WTC11 (cell line): ENCODE measurements at places on chromosomes 2 and 18.

GRCh38 chr2:85257970-85258605 lies 69.7 kb downstream of the TGOLN2 start:
- H3K4me1 ChIP-seq, result peaks cover 85% of the 10 kb centered on the region
- H3K27me3 ChIP-seq, result no peaks in the 10 kb centered on the region
- peak overlapping the region; percentile 49 for H3K4me3 ChIP-seq
- H3K27ac ChIP-seq, result peak overlapping the region; percentile 97

- H3K36me3 ChIP-seq, result no peaks in the 10 kb centered on the region
- no peaks in the 10 kb centered on the region for H3K27me3 ChIP-seq
- H3K4me3 ChIP-seq, result no peak overlapping the region
- H3K27ac ChIP-seq, result no peak overlapping the region
- DNase-seq, result no peak
Measured at GRCh38 chr2:147425437-147426029, 419.3 kb upstream of the ACVR2A start.

DNA sequence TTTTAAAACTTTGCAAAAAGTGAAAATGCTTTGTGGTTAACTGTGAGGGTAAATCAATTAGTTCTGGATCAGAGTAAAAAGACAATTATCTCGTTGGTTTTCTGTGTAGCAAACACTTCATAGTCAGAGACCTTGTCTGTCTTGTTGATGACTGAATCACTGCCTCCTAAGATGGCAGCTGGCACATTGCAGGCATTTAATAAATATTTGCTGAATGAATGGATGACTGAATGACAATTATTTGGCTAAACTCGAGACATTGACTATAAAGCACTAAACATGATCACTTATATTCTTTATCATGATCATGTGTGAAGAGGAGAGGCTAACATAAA lies 96.2 kb downstream of the MAIP1 start:
- H3K27ac ChIP-seq, result no peak overlapping the region
- H3K27me3 ChIP-seq, result no peaks in the 10 kb centered on the region
- H3K4me1 ChIP-seq, result peaks cover 18% of the 10 kb centered on the region
- H3K4me3 ChIP-seq, result no peak overlapping the region

- no peak overlapping the region for H3K27ac ChIP-seq
- no peak overlapping the region for H3K4me3 ChIP-seq
- H3K4me1 ChIP-seq, result peaks cover 10% of the 10 kb centered on the region
- no peak for DNase-seq
Measured at GRCh38 chr2:66555091-66555490, 120.2 kb downstream of the MEIS1 start.

GRCh38 chr18:54296062-54296461 lies 26.7 kb downstream of the POLI start:
- no peaks in the 10 kb centered on the region for H3K4me1 ChIP-seq
- DNase-seq, result no peak
- H3K4me3 ChIP-seq, result no peak overlapping the region

GRCh38 chr2:111626865-111627163 lies 257.2 kb downstream of the ANAPC1 start:
- no peak overlapping the region for H3K4me3 ChIP-seq
- peaks cover 21% of the 10 kb centered on the region for H3K36me3 ChIP-seq
- no peaks in the 10 kb centered on the region for H3K4me1 ChIP-seq
- no peak for DNase-seq

GRCh38 chr2:190804182-190804795 lies 76.3 kb upstream of the GLS start:
- no peak for DNase-seq
- no peak overlapping the region for H3K27ac ChIP-seq
- H3K27me3 ChIP-seq, result no peaks in the 10 kb centered on the region
- peaks cover 37% of the 10 kb centered on the region for H3K4me1 ChIP-seq
- H3K4me3 ChIP-seq, result no peak overlapping the region

DNA sequence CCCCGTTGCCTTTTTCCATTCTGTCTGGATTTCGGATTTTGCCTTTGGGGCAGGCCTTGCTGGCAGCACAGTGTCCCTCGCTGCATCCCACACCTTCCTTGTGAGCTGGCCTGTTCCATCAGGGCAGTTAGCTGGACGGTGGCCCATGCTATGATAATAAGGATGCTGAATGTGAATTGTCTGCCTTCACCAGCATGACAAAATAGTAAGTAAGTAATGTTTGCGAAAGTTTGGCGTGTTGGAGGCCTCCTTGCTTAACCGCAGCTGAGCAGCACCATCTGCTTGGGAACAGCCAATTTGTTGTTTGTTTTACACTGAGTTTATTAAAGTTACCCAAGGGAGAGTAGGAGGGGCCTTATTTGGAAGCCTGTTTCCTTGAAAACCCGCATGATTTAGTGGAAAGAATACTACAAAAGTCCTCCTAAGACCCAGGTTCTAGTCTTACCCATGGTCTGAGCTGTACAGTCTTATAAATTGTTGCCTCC lies 469.7 kb upstream of the FANCL start:
- no peaks in the 10 kb centered on the region for H3K27me3 ChIP-seq
- peaks cover 4% of the 10 kb centered on the region for H3K4me1 ChIP-seq
- no peak overlapping the region for H3K27ac ChIP-seq
- H3K4me3 ChIP-seq, result no peak overlapping the region
- H3K36me3 ChIP-seq, result no peaks in the 10 kb centered on the region

DNA sequence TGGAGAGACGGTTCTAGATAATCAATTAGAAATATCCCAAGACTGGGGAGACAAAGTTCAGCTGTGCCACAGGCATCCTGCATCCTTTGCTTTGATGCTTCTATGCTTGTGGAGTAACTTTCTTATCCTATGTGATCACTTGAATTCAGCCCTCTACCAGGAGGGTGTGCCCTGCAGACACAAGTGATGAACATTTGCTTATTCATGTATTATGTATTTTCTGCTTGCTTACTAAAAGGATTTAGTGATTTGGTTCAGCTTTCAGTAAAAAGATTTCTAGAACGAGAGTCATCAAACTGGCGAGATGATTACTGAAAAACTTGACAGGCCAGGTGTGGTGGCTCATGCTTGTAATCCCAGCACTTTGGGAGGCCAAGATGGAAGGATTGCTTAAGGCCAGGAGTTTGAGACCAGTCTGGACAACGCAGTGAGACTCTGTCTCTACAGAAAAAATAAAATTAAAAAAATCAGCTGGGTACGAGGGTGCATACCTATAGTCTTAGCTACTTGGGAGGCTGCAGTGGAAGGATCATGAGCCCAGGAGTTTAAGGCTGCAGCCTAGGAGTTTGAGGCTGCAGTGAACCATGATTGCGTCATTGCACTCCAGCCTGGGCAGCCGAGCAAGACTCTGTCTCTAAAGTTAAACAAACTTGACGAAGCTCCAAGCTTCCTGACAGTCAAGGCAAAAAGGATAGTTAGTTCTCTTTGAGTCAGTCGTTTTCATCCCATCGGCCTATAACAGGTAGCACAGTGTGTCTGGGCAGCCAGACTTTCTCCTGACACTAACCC lies 13.3 kb downstream of the HK2 start:
- no peak for DNase-seq
- no peaks in the 10 kb centered on the region; the same call in 1 of the 2 replicates for H3K36me3 ChIP-seq
- H3K27me3 ChIP-seq, result no peaks in the 10 kb centered on the region
- no peak overlapping the region for H3K4me3 ChIP-seq

DNA sequence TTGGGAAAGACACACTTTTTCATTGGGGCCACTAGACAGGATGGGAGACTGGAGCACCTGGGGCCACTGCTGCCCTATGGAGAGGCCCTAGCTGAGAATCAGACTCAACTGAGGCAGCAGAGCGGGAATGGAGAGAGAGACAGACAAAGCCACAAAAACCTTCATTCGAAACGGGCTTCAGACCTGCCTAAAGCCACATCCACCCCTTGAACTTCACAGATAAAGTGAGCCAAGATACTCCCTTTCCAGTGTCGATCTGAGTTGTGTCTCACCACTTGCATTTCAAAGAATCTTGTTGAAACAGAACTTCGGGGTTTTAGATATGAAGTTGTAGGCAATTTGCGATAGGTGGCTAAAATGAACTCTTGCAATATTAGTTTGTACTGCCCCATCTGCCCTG lies 11.3 kb upstream of the LDLRAD4 start:
- H3K36me3 ChIP-seq, result no peaks in the 10 kb centered on the region
- no peak for DNase-seq
- H3K27me3 ChIP-seq, result no peaks in the 10 kb centered on the region; the same call in 1 of the 2 replicates
- no peak overlapping the region for H3K27ac ChIP-seq

GRCh38 chr2:219207884-219208740 lies 1.5 kb downstream of the ZFAND2B start:
- peaks cover 11% of the 10 kb centered on the region for H3K27me3 ChIP-seq
- H3K4me1 ChIP-seq, result peaks cover 6% of the 10 kb centered on the region
- H3K4me3 ChIP-seq, result peak overlapping the region; percentile 74
- no peak for DNase-seq

DNA sequence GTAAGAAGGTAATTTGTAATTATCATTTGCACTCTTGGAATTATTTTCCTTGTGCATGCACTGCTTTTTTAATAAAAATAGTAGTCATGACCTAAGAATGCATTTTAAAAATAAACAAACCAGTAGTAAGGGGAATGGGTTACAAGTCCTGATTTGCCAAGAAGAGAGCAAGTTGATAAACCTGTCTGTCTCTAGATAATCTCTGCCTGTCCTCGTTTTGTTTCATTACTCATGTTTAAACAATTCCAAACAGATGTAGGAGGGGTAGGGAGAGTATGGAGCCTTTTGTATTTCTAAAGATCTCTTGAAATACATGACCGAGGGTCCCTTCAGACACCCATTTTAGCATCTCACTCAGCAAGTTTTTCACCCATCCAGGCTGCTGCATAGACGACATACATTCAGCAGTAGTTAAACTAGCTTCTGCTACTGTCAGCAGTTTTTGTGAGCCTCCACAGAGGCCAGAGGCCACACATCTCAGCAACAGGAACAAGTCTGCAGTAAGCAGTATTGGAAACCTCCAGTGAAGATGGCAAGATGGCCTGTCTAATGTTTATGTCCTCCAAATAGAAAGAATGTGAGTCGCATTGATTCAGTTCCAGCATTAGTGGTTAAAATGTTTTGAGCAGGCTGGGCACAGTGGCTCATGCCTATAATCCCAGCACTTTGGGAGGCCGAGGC lies 2.3 kb upstream of the EXOC6B start:
- peaks cover 3% of the 10 kb centered on the region; the same call in 1 of the 2 replicates for H3K27me3 ChIP-seq
- no peak for DNase-seq
- H3K27ac ChIP-seq, result no peak overlapping the region
- H3K36me3 ChIP-seq, result no peaks in the 10 kb centered on the region
- H3K4me1 ChIP-seq, result peaks cover 14% of the 10 kb centered on the region

- H3K36me3 ChIP-seq, result peaks cover 2% of the 10 kb centered on the region; the same call in 1 of the 2 replicates
- peaks cover 59% of the 10 kb centered on the region for H3K4me1 ChIP-seq
- DNase-seq, result no peak
- no peak overlapping the region for H3K27ac ChIP-seq
Measured at GRCh38 chr18:4333043-4333442, 122.1 kb downstream of the DLGAP1 start.

GRCh38 chr2:10960606-10961489 lies 49.1 kb downstream of the KCNF1 start:
- no peaks in the 10 kb centered on the region for H3K36me3 ChIP-seq
- DNase-seq, result no peak
- H3K27ac ChIP-seq, result no peak overlapping the region
- H3K4me1 ChIP-seq, result peaks cover 24% of the 10 kb centered on the region

DNA sequence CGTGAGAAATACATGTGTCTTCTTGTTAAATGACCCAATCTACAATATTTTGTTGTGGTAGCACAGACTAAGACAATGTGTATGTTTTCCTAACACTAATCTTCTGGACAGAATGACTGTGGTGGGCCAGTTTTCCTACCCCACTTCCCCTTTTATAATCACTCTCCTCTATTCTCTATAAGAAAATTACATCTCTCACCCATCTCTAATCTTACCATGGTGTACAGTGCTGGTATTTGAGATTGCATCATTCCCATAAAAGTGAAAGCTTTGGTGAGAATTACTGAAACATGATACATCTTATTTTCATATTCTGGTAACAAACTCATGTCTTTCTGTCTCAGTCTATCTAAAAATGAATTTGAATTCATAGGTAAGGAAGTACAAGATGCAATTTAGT lies 40.5 kb downstream of the CAVIN2 start:
- H3K27ac ChIP-seq, result no peak overlapping the region
- H3K27me3 ChIP-seq, result no peaks in the 10 kb centered on the region; the same call in 1 of the 2 replicates
- no peaks in the 10 kb centered on the region; the same call in 1 of the 2 replicates for H3K36me3 ChIP-seq
- no peak for DNase-seq

DNA sequence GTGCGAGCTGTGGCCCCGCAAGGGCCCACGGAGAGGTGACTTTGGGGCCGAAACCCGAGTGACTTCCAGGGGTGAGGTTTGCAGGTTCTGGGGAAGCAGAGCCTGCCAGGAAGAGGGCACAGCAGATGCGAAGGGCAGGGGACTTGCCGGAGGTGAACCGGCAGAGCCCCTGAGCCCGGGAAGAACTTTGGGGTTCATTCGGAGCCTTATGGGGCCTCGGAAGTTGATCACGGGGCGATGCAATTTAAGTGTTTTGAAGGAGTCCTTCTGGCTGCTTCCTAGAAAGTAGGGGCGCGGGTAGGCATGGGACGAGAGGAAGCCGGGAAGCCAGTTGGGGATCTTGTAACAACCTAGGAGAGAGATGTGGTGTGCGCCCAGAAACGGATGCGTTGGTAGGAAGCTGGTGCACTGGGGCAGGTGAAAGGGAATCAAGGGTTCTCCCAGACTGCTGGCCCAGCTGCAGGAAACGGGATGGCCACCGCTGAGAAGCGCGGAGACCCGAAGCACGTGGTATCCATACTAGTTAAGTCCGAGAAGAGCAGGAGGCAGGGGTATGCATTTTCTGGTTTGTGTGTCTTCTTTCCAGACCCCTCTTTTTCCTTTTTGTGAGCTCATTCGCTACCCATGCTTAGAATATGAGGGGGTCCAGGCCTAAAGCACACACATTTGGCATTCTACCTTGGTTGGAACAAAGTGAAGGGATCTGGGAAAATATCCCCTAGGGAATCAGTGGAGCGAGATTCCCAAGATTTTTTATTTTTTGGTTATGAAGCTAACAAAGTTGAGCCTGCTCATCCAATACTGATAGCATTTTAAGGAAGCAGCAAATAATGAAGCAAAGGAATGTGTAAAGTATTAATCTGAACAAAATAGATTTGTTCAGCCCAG lies 758 bp downstream of the SCLY start:
- peaks cover 33% of the 10 kb centered on the region for H3K4me1 ChIP-seq
- H3K27ac ChIP-seq, result peak overlapping the region; percentile 96
- peak; percentile 57 for DNase-seq
- peak overlapping the region; percentile 86 for H3K4me3 ChIP-seq

- no peak overlapping the region for H3K4me3 ChIP-seq
- no peak for DNase-seq
- peaks cover 22% of the 10 kb centered on the region for H3K36me3 ChIP-seq
Measured at GRCh38 chr18:36083729-36084128, 16.4 kb upstream of the RPRD1A start.

DNA sequence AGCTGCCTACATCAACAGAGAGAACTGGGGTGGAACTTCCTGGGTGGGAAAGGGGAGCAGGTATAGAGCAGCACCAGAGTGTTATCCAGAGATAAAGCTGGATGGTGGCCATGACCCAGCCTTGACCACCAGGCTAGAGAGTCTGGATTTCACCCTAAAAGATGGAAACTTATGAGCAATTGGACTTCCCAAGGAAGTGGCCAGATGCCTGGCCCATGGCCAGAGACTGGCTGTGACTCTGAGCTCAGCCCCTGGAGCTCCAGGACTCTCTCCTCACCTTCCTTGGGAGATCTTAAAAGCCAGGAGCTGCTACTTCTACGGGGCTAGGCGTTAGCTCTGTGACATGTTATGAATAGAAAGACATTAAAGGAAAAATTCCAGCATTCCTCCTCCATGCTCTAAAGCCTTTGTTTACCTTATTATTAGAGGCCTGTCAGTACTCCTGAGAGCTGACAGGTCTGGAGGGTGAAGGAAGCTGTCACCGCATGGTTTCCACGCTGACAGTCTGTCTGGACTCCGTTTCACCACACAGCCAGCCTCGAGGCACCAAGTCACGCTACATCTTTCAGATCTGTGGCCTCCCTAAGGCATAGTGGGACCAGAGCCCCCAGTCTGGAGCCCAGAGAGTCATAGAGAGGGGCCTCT lies 260.0 kb upstream of the SIX2 start:
- H3K4me1 ChIP-seq, result peaks cover 24% of the 10 kb centered on the region
- H3K27me3 ChIP-seq, result no peaks in the 10 kb centered on the region; the same call in none of the 2 replicates
- H3K4me3 ChIP-seq, result no peak overlapping the region
- no peak overlapping the region for H3K27ac ChIP-seq
- H3K36me3 ChIP-seq, result no peaks in the 10 kb centered on the region
